ENCODE measurements at places on chromosomes 5 and 9.

DNA sequence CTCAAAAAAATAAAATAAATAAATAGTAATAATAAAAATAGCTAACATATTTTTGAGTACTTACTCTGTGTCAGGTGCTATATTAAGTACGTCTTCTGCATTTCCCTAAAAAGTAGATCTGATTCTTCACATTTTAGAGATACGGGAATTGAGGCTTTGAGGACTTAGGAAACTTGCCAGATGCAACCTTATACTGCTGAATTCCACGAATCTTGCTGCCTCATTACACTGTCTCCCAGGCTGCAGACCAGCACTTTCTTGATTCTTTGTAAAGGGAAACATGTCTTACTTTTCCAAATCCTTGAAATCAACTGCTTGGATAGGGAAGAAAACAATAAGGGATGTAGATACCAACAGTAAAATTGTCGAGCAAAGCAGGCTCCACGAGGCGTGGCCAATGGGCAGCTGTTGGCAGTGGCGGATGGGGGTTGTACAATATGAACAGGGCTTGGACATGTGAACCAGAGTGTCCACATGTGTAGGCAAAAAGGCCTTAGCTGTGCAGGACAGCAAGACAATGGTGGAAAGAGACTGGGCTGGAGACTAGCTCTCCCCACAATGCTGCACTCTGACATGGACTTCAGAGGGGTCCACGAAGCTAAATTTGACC, 124.3 kb upstream of the RAI14 start:
- no peak for DNase-seq

DNA sequence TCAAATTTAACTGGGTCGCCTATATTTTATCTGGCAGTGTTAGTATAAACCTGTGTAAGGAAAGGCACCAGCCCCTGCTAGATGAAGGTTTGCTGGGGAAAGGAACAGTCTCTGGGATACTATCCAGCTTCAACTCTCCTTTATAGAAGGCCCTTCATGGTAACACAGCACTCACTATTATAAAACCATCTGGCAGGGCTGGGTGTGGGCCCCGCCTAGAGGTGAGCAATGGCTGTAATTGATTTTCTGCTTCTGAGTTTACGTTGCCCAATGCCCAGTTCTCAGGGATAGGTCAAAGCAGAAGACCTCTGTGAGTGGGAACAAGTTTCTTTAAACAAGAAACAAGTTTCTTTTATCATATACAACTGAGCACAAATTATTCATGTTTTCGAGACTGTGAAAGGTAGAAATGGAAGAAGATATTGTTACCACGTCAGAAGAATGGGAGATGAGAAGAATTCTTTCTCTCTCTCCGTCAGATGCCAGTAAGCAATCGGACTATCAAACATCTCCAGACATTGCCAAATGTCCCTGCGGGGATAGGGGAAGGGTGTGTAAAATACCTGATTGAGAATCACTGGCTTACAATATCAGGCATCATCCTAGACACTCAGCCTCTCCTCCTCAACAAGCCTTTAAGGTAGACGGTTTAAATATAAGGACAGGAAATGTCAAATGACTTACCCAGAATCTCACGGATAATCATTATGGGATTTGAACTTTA, 205.9 kb downstream of the PDZD2 start:
- no peak for DNase-seq

DNA sequence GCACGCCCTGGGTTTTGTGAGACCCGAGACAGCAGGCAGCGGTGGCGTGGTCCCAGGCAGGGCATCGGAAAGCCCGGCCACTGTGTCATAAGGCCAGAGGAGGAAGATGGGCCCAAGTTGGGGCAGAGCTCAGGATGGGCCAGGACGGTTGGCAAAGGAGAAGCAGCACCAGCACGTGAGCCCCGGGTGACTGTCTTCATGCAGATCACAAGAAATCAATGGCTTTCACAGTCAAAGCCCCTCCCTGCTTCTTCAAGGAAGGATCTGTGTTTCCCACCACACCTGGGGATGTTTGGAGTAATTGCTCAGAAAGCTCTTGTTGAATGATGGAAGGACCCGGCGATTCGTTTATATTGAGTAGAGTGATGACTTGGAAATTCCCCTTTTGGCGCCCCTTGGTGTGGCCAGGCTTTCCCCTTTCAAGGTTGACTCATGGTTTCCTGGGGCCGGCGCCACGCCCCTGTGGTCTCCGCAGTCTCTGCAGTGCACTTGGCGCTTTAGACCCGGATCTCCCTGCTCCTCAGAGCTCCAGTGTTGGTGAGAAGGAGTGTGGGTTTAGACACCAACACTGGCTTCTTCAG, 52.1 kb downstream of the IL31RA start:
- DNase-seq: no peak

DNA sequence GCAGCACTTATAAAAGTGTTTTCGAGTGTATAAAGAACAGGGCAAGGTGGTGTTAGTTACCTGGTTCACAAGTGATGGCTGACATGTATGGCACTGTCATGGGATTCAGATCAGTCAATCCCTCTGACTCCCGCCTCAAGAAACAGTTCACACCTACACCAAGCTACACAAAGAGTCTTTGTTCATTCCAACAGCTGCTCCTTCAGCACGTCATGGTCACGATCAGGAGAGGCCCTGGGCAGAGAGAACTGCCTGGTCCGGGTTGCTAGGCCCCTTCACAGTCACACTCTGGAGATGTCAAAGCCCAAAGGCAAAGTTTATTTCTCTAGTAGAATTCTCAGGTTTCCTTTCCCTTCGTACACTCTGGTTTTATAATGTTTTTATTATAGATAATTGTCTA, 426.7 kb downstream of the ZSWIM6 start:
- DNase-seq: no peak

- no peak for DNase-seq
Observed at GRCh38 chr5:129244478-129244877, 149.9 kb downstream of the ISOC1 start.

GRCh38 chr5:124927735-124928134, 181.3 kb upstream of the ZNF608 start:
- DNase-seq: no peak

GRCh38 chr9:12760758-12761157, 14.1 kb upstream of the LURAP1L start:
- DNase-seq: no peak

GRCh38 chr9:88197016-88197415, 58.7 kb upstream of the SPATA31C2 start:
- DNase-seq: no peak

DNA sequence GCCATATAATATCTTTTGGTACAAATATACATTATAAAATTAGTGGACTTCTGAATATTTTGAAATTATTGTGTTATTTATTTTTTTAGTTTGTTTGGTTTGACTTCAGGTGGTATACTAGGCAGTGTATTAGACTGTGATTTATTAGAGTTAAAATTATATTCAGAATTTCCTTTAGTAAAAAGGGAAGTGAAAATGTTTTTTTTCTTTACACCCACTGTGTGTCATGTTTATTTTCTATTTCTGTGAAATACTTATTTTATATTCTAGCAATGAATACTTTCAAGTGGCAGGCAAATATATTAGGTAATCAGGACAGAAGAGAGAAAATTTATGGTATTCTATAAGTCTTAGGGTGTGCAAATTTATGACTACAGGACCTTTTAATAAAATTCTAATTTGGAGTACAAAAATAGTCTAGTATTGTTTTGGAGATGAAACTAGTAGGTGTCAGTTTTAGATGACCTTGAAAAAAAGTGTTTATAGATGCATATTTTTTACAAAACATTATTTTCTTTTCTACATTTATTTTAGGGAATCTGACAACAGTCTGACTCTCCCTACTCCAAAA, 8.8 kb downstream of the CSNK1G3 start:
- no peak for DNase-seq
